Foreskin keratinocyte (primary cell): ENCODE measurements at places on chromosomes 7 and 10. TPM values are rescaled to one million over a fixed set of nuclear protein-coding genes. Genes with fewer than 3 reads are reported as not detected.

Gene FAM180A
- total RNA-seq, result 1.3 and 2.6 TPM in 2 replicates

Gene TRIM74
- 0.07 TPM in 1 of 2 replicates, not detected in the other for total RNA-seq

Gene TMEM72
- not detected in 2 replicates for total RNA-seq

Gene TMEM184A
- 1.1 and 1.4 TPM in 2 replicates for total RNA-seq

Gene PHKG1
- 0.35 and 0.41 TPM in 2 replicates for total RNA-seq

Gene CYP2C8
- 0.07 TPM in 1 of 2 replicates, not detected in the other for total RNA-seq

Gene CAMK2B
- total RNA-seq, result 0.46 and 1.5 TPM in 2 replicates

Gene SLC13A1
- not detected in 2 replicates for total RNA-seq

Gene GRM8
- total RNA-seq, result not detected in 2 replicates

Gene TAS2R4
- total RNA-seq, result 0.31 and 0.39 TPM in 2 replicates

Gene NET1
- 164 and 203 TPM in 2 replicates for total RNA-seq

Gene TMEM270
- total RNA-seq, result not detected in 2 replicates

Gene FOXI2
- not detected in 2 replicates for total RNA-seq

Gene SUGCT
- 76.2 and 143 TPM in 2 replicates for total RNA-seq

Gene C10orf53
- not detected in 2 replicates for total RNA-seq

Gene CYREN
- 59.5 and 67.1 TPM in 2 replicates for total RNA-seq

Gene FAM170B
- not detected in 2 replicates for total RNA-seq

Gene CHAT
- not detected in 2 replicates for total RNA-seq

Gene PLCE1
- total RNA-seq, result 0.07 and 0.11 TPM in 2 replicates

Gene COL26A1
- total RNA-seq, result not detected in 2 replicates

Gene PMPCB
- 41.7 and 42.3 TPM in 2 replicates for total RNA-seq

Gene FAM171A1
- 11.1 TPM in 2 replicates for total RNA-seq

Gene ZNF22
- 16.6 and 18.7 TPM in 2 replicates for total RNA-seq

Gene VIPR2
- not detected in 2 replicates for total RNA-seq

Gene FFAR4
- not detected in 2 replicates for total RNA-seq

Gene SFRP5
- total RNA-seq, result not detected in 2 replicates

Gene CYP2C19
- total RNA-seq, result not detected in 2 replicates

Gene CPA2
- total RNA-seq, result 0.17 and 0.32 TPM in 2 replicates

Gene ATP6V0A4
- 0.14 and 0.25 TPM in 2 replicates for total RNA-seq

Gene HNRNPF
- total RNA-seq, result 267 and 292 TPM in 2 replicates

Gene PNLIP
- total RNA-seq, result not detected in 2 replicates

Gene SGCE
- 31.6 and 35.5 TPM in 2 replicates for total RNA-seq

Gene OPN4
- not detected in 2 replicates for total RNA-seq

Gene ZNF248
- total RNA-seq, result 4.1 and 4.2 TPM in 2 replicates

Gene OR2A1
- not detected in 2 replicates for total RNA-seq
